ENCODE measurements at places on chromosomes 1 and 21. TPM values are rescaled to one million over a fixed set of nuclear protein-coding genes. Genes with fewer than 3 reads are reported as not detected.

The FBLIM1 gene
- total RNA-seq = 96.7 TPM

The LIN28A gene
- total RNA-seq = not detected

The KCNJ9 gene
- total RNA-seq = under 0.01 TPM

The HUNK gene
- 0.07 TPM for total RNA-seq

The S100A8 gene
- 238 TPM for total RNA-seq

The AMY2A gene
- not detected for total RNA-seq

The AIRE gene
- total RNA-seq = not detected

All from nasal cavity respiratory epithelium epithelial cell of viscerocranial mucosa (primary cell).